ENCODE measurements at places on chromosomes 2 and 18.

GRCh38 chr2:82803307-82803706 is 1655.8 kb downstream of the SUCLG1 start:
- DNase-seq: no peak

- no peak for DNase-seq
Observed at GRCh38 chr18:70246061-70246466, 40.6 kb upstream of the RTTN start.

- DNase-seq: no peak
Observed at GRCh38 chr2:29239209-29239960, 124.2 kb downstream of the CLIP4 start.

GRCh38 chr18:44789710-44790109 is 109.0 kb downstream of the SETBP1 start:
- DNase-seq: no peak

DNA sequence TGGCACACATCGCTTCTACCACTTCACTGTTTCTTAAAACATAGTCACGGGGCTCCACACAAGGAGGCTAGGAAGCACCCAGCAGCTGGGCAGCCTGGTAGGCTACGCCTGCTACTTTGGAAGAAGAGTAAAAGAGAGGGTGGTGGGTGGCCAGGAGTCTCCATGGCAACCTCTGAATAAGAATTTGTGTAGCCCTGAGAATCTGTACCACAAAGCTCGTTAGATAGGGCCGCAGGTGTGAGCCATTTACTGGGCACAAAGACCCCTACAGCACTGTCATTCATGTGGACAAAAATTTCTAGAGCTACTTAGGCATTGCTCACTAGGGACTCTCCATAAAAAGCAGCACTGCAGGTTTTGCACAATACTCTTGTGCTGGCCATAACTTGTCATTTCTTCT is 166.4 kb upstream of the MSH6 start:
- no peak for DNase-seq

GRCh38 chr2:240739797-240740196 is 48.1 kb downstream of the AQP12A start:
- DNase-seq: no peak

DNA sequence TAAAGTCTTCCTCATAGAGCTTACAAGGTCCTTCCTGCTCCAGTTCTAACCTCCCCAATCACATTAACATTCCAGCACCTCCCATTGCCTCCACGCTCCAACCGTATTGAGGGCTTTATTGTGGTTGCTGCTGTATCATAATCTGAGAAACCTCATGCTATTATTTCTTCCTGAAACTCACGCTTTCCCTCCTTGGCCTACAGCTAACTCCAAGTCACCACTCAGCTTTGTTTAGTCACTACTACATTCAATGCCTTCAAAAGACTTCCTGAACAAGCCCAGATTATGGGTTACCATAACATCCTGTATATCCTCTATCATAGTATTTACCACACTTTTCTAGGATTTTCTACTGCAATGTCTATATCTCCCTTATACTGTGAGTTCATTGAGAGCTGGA is 230.4 kb downstream of the IKZF2 start:
- no peak for DNase-seq

GRCh38 chr18:59861009-59861408 is 38.8 kb upstream of the PMAIP1 start:
- DNase-seq: no peak

- DNase-seq: no peak
Observed at GRCh38 chr2:80114812-80115211, 189.7 kb downstream of the LRRTM1 start.

GRCh38 chr2:217610401-217610814 is 392.4 kb downstream of the TNS1 start:
- DNase-seq: peak; percentile 38

- DNase-seq: no peak
Observed at GRCh38 chr2:54942373-54942772, 107.9 kb downstream of the RTN4 start.

GRCh38 chr18:31562726-31563125 is 29.0 kb upstream of the TTR start:
- DNase-seq: no peak

GRCh38 chr2:217654168-217654567 is 348.6 kb downstream of the TNS1 start:
- DNase-seq: no peak

DNA sequence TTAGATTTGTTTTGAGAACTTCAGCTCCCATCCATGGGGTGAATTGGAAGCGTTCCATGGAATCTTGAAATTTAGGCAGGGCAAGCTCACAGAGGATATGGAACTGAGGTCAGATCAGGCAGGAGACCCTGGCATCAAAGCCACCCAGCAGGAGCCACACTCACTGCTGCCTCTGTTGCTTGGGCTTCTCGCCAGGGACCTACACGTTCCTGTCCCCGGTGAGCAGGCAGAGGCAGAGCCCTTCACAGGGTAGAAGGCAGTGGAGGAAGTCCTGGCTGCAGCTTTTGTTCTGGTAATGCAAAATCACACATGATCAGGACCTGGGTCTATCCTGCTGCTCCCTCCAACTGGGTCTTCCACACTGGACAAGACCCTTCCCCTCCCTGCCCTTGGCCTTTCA is 42.1 kb downstream of the CAPN13 start:
- DNase-seq: no peak

DNA sequence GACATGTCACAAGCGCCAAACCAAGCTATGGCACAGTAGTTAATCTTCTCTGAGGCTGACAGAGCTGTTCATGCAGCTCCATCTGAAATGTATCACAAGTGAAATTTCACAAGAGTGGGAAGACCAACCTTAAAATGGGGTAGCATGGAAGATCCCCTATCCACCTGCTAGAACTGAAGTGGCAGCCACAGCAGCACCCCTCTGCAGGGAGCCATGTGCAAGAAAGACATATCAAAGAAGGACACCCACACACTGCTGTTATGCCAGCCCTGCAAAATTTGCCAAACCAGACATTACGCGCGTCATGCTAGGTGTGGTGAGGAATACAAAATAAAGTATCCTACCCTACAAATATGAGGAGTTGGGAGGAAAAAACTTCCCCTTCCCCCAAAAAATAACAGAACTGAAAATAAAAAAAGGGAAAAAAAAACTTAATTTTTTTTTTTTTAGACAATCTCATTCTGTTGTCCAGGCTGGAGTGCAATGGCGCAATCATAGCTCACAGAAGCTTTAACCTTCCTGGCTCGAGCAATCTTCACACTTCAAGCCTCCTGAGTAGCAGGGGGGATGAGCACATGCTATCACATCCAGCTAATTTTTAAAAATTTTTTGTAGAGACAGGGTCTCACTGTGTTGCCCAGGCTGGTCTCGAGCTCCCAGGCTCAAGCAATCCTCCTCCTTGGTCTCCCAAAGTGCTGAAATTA is 76.2 kb downstream of the STK39 start:
- no peak for DNase-seq

- DNase-seq: peak; percentile 2
Observed at GRCh38 chr2:34012715-34013302, 413.7 kb upstream of the FAM98A start.

GRCh38 chr2:182066400-182067087 is 80.9 kb downstream of the PPP1R1C start:
- DNase-seq: no peak

DNA sequence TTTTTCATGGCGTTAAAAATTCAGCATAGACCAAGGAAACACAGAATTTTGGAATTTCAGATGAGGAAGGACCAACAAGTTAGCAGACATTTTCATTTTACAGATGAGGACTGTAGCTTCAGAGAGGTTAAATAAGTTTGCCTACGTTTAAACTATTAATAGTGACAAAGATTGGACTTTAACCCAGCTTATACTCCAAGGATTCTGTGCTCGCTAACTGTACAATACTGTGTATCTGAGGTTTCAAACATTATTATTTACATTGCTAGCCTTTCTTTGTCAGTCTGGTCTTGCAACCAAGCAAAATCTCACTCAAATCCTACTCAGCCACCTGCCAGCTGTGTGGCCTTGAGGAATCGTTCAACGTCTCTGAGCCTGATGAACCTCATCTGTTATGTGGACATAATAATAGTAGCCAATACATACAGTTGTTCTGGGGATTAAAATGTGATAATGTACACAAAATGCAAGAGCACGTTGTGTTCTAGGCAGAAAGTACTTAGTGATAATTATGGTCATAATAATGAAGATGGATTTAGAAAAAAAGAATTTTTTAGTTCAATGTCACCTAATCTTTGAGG is 462.4 kb upstream of the TRIB2 start:
- no peak for DNase-seq

DNA sequence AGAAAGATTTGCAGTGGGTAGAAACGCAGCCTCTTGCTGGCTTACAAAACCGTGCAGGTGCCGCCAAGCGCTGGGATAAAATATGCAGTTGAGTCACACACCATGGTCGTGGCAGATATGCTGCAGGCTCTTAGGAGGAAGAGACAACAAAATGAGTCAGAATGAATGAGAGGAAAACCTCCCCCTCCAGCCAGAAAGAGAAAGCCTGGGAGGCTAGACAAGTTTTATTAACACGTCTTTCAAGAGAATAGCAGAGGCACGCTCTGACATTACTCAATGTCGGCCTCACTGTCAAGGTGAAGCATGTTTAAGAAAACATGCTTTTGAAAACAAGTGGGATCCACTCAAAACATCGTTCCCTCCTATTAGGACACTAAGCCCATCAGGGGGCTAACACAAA is 37.1 kb upstream of the ZCCHC2 start:
- DNase-seq: no peak

DNA sequence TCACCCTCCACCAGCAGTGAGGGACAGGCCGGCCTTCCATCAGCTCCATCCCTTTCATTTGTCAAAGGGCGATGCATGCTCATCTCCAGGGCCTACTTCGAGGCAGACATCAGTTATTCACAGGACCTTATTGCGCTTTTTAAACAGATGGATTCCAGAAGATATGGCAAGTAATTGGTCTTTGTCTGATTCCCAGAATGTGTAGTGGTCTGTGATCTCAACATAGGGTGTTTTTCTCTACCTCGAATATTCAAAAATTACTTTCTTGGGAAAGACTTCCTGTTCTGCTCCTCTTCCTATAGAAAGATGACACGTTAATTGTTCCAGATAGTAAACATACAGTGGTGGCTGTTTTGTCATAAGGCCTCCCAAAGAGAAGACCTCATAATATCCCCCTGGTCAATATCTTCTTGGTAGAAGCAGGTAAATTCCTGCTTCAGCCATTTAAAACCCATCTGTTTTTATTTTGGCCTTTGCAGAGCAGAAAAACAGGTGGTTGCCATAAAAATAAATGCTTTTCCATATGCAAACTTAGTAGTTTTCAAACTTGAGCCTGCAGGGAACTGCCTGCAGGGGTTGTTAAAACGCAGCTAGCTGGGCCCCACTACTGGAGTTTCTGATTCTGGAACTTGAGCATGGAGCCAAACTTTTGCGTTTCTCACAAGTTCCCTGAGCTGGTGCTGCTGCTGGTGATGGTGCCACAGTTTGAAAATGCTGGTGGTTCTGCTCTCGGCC is 8.2 kb downstream of the SMARCAL1 start:
- no peak for DNase-seq

DNA sequence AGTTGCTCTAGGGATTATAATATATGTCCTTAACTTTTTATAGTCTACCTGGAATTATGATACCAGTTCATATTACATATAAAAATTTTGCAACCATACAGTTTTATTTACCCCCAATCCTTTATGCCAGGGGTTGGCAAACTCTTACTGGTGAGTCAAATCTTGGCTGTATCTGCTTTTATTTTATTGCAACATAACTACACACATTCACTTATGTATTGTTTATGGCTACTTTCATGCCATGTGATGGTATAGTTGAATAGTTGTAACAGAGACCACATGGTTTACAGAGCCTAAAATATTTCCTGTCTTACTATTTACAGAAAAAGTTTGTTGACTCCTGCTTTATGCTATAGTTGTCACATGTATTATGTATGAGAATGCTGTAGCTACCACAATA is 25.8 kb upstream of the DLX2 start:
- DNase-seq: no peak

- no peak for DNase-seq
Observed at GRCh38 chr2:71756280-71756906, 303.0 kb downstream of the DYSF start.

- DNase-seq: no peak
Observed at GRCh38 chr2:119266091-119266589, 42.5 kb downstream of the STEAP3 start.

DNA sequence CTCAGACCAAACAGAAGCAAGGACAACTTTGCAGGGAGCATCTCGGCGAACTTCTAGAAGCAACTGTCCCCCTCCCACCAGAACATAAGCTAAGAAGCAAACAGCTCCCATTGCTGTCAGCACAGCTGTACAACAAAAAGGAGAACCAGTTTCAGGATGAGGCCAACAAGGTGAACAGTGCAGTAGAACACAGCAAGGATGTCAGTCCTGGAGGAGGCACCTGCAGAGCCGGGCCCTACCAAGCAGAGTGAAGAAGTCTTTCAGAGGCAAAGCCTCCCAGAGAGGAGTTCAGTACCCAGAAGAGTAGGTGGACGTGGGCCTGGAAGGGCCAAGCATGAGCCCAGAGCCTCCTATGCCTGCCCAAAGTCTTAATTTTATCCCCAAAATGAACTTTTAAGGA is 1.0 kb downstream of the PASK start:
- DNase-seq: no peak

DNA sequence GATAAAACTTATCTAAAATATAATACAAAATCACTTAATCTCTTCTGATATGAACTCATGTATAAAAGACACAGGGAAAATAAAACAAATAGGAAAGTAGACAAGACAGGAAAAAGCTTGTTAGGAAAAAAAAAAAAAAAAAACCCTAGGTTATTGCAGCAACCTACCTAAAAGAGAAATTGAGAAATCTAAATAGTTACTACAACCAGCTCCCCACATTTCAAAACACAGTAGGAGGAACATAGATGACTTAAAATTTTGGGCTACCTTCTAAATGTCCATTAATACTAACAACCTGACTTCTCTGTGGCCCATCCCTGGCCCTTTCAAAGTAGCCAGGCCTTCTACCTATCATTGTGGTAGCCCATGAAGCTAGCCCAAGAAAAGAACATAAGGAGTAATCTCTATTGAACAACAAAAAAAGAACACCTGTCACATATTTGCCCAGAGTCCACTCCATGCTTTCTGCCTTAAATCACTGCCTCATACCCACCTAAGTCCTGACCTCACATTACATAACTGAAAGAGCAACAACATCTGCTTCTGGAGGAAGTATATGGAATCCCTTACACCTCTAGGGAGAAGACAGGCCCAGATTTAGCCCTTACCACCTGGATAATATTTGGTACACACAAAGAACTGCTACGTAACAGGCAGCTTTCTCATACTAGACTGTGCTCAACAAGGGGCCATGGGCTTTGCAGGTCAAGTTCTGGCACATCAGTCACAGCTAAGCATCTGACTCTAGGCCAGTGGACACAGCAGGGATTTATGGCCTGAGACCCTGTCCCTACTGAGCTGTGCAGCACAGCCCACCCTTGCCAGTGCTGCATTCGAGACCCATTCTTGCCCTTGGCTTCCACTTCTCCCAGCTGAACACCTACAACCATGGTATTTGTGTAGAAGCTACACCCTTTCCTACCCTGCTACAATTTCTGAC is 8.5 kb downstream of the SUCLG1 start:
- DNase-seq: no peak

DNA sequence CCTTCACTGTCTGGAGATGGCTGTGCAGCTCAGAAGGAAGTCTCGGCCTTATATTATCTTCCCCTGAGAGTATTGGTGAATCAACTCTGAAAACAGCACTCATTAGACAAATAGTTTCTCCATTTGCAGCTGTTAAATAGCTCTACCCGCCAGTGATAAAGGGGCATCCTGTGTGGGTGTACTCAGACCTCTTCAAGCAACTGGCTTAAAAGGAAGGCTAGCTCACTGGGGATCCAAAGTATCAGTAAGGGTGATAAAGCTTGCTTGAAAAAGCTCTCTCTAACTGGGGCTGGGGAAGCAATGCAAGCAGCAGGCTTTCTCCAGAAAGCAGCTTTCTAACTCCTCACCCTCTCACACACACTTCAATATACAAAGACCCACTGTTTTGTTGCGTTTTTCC is 64.9 kb upstream of the PSMD14 start:
- no peak for DNase-seq

All from stimulated activated CD4-positive, alpha-beta T cell treated with anti-CD3 and anti-CD28 coated beads, Interleukin-12 subunit alpha, Interleukin-12 subunit beta, amount 100 ng/mL, for 4 hours (primary cell).